ENCODE measurements at places on chromosomes 4 and X. TPM values are rescaled to one million over a fixed set of nuclear protein-coding genes. Genes with fewer than 3 reads are reported as not detected.
A peak's percentile ranks its signal among the peaks of the same experiment; 100 is the strongest.

Gene NPY2R
- 1.4 TPM for total RNA-seq

DNA sequence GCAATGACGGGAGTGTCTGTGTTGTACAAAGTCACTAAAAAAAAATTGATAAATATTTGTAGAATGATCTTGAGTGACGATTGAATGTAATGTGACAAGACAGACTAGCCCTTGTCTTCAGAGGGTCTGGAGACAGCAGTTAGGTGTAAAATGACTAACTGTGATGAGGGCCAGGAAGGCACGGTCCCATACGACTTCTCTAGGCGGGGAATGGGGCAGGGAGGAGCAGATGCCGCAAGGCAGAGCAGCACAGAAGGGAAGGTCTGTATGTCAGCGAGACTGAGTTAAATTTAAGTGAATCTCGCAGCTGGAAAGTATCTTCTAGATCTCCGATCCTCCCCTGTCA, 405 bp downstream of the CENPE start:
- DNase-seq, result no peak

Gene GYG2
- total RNA-seq, result 9.6 TPM

Gene GAGE12J
- not detected for total RNA-seq

GRCh38 chr4:80173401-80173800, 23.9 kb upstream of the PRDM8 start:
- no peak for DNase-seq

Gene FAM184B
- 3.1 TPM for total RNA-seq

- DNase-seq, result no peak
Measured at GRCh38 chrX:44080083-44080482, 106.9 kb upstream of the NDP start.

- DNase-seq, result peak; percentile 33
Measured at GRCh38 chr4:131488772-131489171, 1660.3 kb upstream of the PCDH10 start.

- no peak for DNase-seq
Measured at GRCh38 chr4:7763788-7764187, 175.9 kb downstream of the AFAP1 start.

GRCh38 chr4:71255976-71256375, 82.8 kb upstream of the SLC4A4 start:
- no peak for DNase-seq

DNA sequence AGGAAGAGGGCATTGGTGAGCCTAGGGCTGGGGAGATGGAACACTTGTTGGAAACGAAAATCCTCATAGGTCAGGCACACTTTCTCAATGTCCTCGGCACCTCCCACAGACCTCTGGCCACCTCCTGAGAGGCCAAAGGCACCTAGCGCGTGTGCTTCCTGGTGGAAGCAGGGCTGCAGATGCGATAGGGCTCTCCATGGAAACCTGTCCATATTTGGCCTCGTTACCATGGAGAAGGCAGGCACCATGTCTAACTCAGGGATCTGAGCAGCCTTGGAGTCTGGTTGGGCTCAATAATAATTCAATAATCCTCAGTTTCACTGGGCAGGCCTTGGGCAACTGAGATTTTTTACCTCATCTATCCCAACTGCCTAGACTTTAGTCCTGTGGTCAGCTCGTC, 58.3 kb downstream of the RAI2 start:
- no peak for DNase-seq

Gene WDR44
- 11.3 TPM for total RNA-seq

- DNase-seq, result no peak
Measured at GRCh38 chr4:174062831-174063230, 220.6 kb downstream of the FBXO8 start.

DNA sequence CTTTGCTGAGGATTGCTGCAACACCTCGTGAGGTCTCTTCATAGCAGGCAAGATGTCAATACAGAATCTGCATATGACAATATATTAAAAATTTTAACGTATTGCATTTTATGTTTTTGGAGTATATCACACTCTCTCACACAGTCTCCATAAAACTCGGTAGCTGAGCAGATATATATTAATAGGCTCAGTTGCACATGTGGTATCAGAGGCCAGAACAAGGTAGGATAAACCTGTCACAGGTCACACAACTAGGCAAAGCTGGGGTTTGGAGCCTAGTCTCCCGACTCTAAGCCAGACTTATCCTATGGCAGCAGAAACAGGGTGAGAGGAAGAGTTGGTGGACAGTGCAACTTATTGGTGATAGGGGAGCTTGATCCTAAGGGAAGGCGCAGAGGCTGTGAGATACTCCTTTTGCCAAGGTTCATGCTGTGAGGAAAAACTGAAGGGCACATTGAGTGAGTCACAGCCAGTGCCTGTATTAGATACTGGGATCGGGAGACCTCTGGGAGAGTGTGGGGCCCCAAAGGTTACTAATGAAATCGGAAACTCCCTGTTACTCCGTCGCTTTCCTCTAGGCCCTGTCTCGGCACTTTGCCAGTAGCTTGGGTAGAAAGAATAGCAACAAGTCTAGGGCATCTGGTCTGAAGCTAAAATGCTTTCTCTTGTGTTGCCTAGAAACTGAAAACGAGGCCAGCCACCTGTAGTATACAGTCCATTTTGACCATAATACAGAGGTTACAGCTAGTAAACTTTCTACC, 195.7 kb downstream of the ARHGAP10 start:
- no peak for DNase-seq

GRCh38 chr4:81096566-81096965, 66.1 kb downstream of the BMP3 start:
- no peak for DNase-seq

- DNase-seq, result no peak
Measured at GRCh38 chrX:4787971-4788370, 1074.5 kb upstream of the PRKX start.

Gene ODAPH
- 3.1 TPM for total RNA-seq

GRCh38 chr4:162458051-162458450, 294.3 kb upstream of the FSTL5 start:
- no peak for DNase-seq

GRCh38 chr4:14871676-14872430, 130.4 kb upstream of the CPEB2 start:
- DNase-seq, result peak; percentile 56

Gene KLKB1
- not detected for total RNA-seq

GRCh38 chr4:75338352-75338880, 175.8 kb downstream of the RCHY1 start:
- DNase-seq, result no peak

Gene FABP2
- total RNA-seq, result 2.9 TPM

Gene HSFX3
- not detected for total RNA-seq

DNA sequence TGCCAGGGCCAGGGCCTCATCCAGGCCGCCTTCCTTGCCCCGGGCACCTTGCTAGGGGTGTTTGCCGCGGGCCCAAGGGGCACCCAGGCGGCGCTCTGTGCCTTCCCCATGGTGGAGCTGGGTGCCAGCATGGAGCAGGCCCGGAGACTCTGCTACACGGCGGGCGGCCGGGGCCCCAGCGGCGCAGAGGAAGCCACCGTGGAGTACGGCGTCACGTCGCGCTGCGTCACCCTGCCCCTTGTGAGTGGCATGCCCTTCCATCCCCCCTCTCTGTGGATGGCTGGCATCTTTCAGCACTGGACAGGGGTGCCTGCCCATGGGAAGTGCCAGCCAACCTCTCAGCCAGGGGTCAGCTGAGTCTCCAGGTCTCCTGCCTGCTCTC, 3.6 kb downstream of the PLXNB3 start:
- DNase-seq, result no peak

DNA sequence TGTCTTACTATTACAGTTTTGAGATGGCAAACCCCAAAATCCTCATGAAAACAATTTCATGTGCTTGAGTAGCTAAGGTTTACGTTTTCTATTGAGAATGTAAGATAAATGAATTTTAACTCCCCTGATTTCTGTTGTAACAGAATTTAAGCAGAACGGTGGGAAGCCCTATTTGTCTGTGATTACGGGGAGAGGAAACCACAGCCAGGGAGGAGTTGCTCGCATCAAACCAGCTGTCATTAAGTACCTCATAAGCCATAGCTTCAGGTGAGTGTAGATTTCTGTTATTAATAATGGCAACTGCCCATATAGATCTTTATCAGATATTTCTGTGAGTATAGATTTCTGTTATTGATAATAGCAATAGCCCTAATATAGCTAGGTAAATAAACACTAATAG, 44.2 kb upstream of the RHOH start:
- no peak for DNase-seq

Gene POU4F2
- total RNA-seq, result 5.3 TPM

DNA sequence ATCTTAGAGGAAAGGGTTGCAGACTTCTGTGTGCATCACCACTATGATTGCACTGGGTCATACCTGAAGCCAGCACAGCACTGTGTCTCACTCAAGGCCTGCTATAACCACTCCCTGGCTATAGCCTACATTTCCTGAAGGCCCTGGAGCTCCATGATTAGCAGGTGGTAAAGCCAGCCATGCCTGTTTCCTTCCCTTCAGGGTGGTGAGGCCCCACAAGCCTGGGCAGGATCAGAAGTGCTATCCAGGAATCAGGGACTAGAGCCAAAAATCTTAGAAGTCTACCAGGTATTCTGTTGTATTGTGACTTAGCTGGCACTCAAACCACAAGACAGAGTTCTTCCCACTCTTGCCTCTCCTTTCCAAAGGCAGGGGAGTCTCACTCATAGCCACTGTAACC, 734.6 kb downstream of the GLUD2 start:
- no peak for DNase-seq

GRCh38 chr4:99572527-99573240, 1.9 kb upstream of the MTTP start:
- DNase-seq, result no peak

DNA sequence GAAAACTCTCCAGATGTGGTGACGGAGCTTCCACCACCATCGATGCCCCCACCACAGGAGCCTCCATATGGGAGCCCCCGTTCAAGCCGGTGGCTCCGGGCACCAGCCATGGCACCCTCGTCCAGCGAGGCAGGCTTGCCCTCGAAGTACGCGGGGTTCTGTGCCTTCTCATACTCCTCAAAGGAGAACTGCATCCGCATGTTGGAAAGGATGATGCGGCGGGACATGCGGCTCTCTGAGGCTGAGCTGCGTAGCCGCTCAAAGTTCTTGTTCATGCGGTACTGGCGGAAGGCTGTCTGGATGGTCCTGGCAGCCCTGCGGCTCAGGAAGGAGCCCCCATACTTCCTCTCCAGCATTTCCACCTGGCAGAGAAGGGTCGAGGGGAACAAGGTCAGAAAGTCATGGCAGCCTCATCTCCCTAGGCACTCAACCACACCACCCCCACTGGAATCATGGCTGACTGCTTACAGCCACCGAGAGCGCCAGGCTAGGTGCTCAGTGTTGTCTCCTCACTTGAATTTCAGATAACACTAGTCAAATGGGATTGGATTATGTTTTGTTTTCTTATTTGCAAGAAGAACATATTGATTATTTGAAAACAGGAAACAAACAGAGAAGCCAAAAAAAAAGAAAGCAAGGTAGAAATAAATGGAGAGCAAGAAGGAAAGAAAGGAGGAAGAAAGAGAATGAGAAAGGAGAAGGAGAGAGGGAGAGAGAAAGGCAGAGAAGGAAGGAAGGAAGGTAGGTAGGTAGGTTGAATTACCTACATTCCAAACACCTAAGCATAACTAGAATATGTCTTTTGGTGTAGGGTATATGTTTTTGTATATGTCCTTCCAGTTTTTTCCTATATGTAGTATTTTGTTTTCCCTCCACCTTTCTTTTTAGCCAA, 26.6 kb downstream of the IQSEC2 start:
- no peak for DNase-seq

- no peak for DNase-seq
Measured at GRCh38 chr4:88843067-88843685, 145.5 kb upstream of the NAP1L5 start.

DNA sequence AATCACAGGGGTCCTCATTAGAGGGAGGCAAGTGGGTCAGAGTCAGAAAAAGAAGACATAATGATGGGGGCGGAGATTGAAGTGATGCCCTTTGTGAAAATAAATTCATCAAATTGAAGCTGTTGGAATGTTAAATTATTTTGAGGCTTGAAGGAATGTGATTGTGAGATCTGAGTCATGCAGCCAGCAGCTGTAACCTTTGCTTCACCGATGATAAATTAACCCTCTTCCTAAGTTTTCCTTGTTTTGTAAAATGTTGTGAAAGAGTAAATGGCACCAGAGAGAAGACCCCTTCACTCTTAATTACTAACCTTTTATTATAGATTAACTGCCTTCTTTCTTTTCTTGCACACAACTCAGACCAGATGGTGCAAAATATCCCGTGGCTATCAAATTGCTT, 47.7 kb upstream of the FAM9A start:
- DNase-seq, result no peak

Gene PNMA3
- total RNA-seq, result 15.4 TPM

- DNase-seq, result peak; percentile 12
Measured at GRCh38 chr4:61068745-61069144, 131.4 kb upstream of the ADGRL3 start.

Gene FHDC1
- 2.6 TPM for total RNA-seq

GRCh38 chr4:182647646-182648300, 269.4 kb downstream of the DCTD start:
- no peak for DNase-seq

DNA sequence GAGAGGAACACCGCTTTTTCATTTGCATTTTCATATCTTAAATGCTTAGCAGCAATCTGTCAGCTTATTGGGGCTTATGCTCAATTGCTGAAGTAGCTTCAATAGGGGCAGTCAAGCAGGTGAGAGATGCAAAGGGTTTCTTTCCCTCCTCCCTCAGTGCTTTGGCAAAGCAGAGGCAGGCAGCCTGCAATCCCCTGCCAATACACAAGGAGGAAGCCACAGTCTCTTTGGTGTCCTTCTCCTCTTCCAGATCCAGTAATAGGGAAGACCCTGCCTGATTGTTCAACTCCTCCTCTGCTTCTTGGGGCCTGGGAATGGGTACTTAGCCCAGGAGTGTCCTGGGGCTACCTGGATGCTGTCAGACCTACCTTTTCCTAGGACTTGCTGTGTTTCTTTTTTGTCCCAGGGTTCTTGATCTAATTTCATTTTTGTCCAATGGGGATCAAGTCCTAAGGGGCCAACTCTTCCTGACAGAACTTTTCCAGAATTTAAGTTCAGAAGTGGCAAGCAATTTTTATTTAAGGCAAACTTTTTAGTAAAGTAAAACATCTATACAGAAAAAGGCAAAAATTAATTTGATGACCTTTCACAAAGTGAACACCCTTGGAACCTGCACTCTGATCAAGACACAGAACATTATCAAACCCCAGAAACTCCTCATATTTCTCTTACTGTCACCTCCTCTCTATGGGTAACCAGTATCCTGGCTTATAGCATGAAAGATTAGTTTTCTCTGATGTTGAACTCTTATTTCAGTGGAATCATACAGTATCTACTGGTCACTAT, 260.3 kb downstream of the PPP3CA start:
- DNase-seq, result no peak

GRCh38 chr4:70133473-70133872, 20.6 kb upstream of the PRR27 start:
- DNase-seq, result no peak

DNA sequence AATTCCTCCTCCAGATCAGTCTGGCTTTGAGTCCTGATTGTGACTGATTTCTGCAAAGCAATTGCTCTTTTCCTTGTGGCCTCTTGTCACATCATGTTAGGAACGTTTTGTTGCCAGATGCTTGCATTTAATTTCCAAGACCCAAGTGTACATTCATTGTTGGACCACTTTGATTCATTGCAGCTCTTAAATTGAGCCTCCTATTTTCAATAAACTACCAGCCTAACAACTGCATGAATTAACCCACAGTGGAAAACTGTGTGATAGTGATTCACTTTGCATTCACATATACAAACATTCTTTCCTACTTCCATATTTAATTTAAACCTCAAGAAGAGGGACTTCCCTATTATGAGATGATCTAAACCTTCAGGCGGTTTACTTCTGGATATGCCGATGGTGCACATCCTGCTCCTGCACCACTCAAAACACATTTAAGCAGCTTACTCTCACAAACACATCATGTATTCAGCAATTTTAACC, 118.4 kb downstream of the AFF1 start:
- DNase-seq, result no peak

GRCh38 chrX:37755025-37755424, 24.8 kb upstream of the CYBB start:
- DNase-seq, result peak; percentile 19

- DNase-seq, result no peak
Measured at GRCh38 chr4:5678977-5679376, 29.4 kb downstream of the EVC2 start.
